ENCODE measurements at places on chromosomes 3 and 15.

DNA sequence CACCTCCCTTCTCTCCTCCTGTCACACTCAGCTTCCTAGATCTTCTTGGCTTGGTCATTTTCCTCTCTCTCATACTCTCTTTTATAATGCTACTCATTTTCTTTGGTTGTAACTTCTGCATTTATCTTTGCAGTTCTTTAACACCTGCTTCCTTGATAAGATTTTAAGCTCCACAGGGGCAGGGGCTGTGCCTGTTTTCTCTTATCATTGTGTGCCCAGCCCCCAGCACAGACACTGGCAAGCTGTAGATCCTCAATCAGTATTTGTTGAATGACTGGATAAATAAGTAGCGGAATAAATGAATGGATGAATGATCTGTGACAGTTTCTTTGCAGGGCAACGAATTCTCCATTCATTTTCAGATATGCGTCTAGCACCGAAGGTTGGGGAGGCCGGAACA is 64.3 kb upstream of the MEX3B start:
- no peak for DNase-seq

DNA sequence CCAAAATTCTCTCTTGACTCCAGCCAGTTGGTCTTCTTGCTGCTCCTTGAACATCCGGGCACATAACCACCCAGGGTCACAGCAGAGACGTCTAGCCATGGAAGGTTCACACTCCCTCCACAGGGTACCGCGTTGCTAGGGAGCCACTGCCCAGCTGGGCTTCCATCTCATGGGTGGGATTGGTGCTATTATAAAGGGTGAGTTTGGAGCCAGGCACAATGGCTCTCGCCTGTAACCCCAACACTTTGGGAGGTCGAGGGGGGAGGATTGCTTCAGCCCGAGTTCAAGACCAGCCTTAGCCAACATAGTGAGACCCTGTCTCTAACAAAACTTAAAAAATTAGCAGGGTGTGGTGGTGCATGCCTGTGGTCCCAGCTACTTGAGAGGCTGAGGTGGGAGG is 17.5 kb upstream of the SKOR1 start:
- DNase-seq, result no peak

DNA sequence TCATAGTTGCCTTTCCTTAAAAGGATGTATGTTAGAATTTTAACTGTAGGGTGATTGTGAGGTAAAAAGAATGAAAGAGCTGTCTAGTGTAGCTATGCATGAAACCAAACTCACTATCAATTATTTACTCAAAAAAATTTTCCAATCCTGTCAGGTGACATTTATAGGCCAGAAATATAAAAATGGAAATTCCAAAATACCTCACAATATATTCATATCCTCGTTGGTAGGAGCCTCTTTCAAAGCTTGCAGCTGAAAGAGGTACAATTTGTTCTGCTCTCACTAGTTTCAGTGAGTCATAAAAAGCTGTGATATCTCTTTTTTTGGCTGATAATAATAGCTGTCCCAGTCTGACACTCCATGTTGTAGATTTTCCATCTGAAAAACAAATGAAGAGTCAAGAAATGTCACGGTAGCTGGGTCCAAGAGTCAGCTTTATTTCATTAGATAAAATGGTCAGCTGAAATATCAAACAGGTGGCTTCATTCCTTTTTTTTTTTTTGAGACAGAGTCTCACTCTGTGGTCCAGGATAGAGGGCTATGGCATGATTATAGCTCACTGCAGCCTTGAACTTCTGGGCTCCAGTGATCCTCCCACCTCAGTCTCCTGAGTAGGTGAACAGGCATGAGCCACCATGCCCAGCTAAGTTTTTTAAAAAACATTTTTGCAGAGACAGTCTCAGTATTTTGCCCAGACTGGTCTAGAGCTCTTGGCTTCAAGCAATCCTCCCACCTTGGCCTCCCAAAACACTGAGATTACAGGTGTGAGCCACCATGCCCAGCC is 50.8 kb upstream of the XRN1 start:
- no peak for DNase-seq

GRCh38 chr3:169264711-169265110 is 398.8 kb downstream of the MECOM start:
- DNase-seq, result peak; percentile 50

GRCh38 chr15:56410721-56411120 is 45.5 kb downstream of the TEX9 start:
- no peak for DNase-seq

DNA sequence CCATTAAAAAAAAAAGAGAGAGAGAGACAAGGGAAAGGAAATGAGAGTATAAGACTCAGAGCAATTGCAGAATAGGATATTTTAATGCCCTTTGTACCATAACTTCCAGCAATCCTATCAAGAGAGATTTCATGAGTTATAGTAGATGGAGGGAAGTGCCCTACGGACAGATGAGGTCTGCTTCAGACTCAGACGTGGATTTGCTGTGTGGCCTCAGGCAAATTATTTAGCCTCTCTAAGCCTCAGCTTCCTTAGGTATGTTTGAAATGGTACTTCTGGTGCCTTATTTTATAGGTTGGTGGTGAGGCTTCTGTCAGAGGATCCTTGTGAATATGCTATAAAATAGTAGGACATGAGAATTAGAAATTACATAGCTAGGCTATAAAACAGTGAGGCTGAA is 448.2 kb downstream of the EDEM1 start:
- DNase-seq, result no peak

- DNase-seq, result no peak
These were observed 784.6 kb downstream of the NR2F2 start for GRCh38 chr15:97114900-97115760.

- no peak for DNase-seq
These were observed 26.5 kb downstream of the TSPAN3 start for GRCh38 chr15:77044228-77045042.

DNA sequence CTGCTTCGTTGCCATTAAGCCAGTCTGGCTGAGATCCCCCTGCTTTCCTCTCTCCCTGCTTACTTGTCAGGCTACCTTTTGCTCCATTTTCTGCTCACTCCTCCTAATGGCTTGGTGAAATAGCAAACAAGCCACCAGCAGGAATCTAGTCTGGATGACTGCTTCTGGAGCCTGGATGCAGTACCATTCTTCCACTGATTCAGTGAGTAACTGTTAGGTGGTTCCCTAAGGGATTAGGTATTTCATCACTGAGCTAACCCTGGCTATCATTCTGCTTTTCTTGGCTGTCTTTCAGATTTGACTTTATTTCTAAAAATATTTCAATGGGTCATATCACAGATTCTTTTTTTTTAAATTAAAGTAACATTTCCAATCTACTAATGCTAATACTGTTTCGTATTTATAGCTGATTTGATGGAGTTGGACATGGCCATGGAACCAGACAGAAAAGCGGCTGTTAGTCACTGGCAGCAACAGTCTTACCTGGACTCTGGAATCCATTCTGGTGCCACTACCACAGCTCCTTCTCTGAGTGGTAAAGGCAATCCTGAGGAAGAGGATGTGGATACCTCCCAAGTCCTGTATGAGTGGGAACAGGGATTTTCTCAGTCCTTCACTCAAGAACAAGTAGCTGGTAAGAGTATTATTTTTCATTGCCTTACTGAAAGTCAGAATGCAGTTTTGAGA is 25.0 kb downstream of the CTNNB1 start:
- DNase-seq, result no peak

DNA sequence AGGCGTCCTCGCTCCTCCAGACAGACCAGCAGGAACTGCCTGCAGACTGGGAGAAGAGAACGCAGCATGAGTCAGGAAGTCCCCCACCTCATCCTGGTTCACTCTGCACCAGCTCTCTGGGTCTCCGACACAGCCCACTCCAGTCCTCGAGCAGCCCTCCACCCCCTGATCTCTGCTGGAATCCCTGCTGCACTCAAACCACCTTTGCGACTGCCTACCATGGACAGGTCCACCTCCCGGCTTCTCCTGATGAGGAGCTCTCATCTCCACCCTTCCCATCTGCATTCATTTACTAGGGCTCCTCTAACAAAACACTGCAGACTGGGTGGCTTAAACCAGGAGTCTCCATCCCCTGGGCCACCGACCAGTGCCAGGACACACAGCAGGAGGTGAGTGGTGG is 202.3 kb upstream of the IGF1R start:
- no peak for DNase-seq

GRCh38 chr15:40151499-40151898 is 9.4 kb upstream of the BUB1B start:
- DNase-seq, result no peak

DNA sequence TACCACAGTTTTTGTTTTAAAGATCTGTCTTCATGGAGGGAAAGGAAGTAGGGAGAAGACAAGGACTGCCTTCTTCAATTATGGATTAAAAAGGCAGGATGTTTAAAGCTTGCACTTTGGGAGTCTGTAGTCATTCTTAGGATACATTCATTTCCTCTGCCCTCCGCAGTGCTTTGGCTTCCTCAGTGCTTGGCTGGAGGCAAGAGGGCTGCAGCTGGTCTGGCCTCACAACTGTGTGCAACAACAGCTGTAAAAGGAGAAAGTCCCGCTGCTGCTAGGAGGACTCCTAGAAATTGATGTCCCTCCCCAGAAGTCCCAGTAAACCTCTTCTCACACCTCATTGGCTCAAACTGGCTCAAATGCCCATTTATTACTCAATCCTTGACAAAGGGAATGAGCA is 54.4 kb upstream of the PPP2R3A start:
- peak; percentile 23 for DNase-seq

- DNase-seq, result no peak
These were observed 12.2 kb downstream of the MAN2A2 start for GRCh38 chr15:90915216-90915807.

DNA sequence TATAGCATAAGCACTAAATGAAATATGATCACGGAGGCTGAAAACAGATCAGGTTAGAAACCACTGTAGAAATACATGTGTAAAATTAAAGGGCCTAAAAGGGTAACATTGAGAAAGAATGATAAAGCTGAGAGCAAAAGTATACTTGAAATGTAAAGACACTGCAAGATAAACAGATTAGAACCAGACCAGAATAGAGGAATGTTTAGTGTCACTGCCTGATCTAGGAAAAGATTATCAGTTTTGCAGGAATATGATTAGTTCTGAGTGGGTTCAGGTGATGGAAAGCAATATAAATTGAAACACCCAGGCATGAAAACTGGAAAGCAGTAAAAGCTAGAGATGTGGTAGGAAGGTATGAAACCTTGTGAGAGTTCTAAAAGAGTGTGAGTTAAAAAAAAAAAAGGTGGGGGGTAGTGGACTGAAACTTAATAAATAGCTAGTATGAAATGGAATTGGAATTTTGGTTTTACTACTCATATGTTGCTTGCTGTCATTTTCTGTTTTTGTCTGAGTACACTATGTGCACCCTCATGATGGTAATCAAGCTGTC is 16.0 kb upstream of the C3orf38 start:
- DNase-seq, result no peak
